Stromal cell of bone marrow (primary cell): ENCODE measurements at places on chromosomes 1 and 21.

- no peak for DNase-seq
Measured at GRCh38 chr1:20187103-20187812, 940 bp upstream of the PLA2G2C start.

GRCh38 chr1:25082216-25082899 is 149.9 kb downstream of the SYF2 start:
- no peak for DNase-seq

DNA sequence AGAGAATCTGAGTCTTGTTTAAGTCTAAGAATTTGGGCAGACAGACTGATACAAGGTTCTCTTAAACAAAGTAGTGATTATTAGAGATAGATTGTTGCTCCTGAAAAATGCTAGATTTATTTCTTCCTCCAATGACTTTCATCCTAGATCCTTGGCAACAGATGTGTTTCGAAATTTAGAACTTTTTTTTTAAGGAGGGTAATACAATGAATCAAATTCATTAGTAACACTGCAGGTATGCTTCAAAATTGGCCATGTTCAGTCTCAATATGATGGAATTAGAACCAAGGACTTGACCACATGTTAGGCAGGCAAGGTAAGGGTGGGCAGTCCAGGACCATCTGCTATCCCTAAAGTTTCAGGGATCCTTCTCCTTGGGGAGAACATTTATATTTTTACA is 4.5 kb upstream of the LCE1F start:
- no peak for DNase-seq

DNA sequence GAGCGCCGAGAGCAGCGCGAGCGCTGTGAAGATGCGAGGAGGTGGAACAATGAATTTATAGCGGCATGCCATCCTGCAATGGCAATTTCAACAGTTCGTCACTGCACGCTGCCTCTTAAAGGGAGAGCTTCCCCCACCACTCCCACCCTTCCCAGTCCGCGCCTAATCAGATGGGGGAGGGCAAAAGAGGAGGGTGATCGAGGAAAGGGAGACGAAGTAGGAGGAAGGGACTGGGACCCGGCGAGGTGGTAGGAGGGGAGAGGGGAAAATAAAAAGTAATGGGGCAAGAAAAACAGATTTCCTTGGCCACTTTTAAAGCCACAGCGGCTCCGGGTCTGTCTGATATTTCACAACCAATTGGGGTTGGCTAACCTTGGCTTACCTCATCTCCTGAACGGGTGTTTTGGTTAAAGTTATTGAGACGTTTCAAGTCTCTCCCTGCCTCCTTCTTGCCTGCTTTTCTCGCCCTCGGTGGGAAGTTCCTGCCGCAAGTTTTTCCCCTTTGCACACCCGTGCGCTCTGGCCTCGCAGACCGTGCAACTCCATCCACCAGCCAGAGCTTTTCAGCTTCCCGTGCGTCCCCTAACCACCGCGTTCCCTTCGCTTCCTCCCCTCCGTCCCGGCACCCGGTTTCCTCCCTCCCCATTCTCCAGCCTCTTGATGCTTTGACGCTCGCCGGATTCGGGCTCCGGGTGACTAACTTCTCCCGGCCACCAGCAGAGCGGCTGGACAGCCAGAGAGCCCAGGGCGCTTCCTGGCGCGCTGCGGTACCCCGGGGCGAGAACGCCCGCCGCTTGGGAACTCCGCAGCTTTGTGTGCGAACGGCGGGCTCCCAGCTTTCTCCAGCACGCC is at the start of gene ADAMTS5:
Gene ADAMTS5 (minus strand): TSS at position 27 of the 852 bp plus-strand sequence. CDS start 697 bp downstream, outside the sequence.
- peak; percentile 67 for DNase-seq

- DNase-seq = peak; percentile 76
Measured at GRCh38 chr1:192439373-192440025, 122.7 kb downstream of the RGS21 start.

DNA sequence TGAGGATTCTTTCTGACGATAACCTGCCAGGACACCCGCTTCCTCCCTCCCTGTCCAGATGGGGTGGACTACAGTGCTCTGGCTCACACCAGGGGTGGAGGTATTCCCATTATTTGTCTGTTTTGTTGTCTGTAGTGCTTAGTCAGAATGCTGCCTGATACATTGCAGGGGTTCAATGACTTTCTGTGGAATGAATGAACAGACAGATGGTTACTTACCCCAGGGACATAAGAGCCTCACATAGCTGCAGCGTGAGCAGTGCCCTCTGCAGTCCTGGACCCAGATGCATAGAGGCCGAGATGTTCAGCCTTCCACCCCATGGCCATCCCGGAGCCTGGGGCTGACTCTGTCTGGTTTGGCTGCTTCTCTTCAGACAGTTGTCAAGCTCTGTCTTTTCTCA is 13.0 kb upstream of the F3 start:
- no peak for DNase-seq

DNA sequence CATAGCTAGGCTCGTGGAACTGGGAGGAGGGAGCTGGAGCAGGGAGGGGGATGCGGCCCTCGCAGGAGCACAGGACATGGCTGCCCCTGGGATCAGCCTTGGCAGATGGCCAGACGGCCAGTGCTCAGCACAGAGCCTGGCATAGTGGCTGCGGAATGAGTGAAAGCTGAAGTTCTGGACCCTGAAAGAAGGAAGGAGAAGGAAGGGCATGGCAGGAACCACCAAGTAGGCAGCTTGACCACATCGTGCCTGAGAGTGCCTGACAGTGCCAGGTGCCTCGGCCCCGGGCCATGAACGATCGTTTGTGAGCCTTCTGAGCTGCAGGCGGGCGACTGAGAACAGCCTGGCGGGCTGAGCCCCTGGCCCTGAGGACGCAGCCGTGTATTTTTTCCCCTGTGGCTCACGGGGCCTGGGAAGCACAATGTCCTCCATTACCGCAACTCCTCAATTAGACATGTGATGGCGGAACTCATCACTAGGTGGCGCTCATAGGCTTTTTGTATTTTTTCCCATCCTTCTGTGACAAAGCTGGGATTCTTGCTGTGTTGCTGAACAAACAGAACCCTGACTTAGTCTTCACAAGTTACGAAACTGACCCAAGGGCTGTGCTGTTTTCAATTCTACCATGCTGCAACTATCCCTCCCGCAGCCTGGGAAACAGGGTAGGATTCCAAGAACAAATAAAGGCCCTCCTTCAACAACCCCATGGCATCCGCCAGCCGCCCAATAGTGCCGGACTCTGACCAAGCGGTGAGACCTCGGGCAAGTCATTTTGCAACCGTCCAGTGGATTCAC is 29.9 kb upstream of the TMEM61 start:
- peak; percentile 87 for DNase-seq

- DNase-seq = no peak
Measured at GRCh38 chr21:42118901-42119300, 47.8 kb downstream of the UMODL1 start.

DNA sequence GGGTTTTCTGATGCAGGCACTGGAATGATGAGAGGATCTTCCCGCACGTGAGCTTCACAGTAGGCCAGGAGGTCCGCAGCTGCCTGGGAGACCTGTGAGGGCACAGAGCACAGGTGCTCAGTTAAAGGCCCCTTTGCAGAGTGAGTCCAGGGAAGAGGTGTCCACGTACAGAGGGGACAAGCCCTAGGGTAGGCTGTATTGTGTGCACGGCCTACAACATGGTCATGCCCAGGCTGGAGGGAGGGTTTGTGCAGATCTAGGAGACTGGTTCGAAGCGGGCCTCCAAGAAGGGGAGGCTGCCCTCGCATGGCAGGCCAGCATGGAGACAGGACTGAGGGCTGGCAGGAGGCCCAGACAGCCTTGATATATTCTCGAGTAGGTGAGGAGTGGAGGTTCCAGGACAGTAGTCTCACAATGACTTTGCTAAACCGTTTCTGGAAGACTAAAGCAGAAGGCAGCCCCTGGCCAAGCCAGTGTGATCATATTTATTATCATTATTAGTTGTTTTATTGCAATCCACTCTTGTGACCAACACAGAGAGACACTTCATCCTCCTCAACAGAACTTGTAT is 48.0 kb upstream of the B3GALNT2 start:
- no peak for DNase-seq

DNA sequence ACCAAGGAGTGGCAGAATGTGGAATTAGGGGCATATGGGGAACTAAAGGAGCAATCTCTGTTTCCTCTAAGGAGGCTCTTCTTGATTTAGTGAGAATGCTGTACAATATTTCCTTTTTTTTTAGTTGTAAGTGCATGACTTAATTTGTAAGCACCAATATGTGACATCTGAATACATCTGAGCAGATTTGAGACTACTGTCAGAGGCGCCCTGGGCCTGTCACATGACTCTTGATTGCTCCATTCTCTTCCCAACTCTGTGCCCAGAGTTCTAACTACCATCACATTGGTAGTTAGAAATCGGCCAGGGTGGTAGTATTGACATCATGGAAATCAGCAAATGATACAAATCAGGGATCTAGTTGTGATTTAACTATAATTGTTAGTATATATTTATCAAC is 110.1 kb upstream of the LMO4 start:
- DNase-seq = no peak

- DNase-seq = no peak
Measured at GRCh38 chr1:70909262-70909822, 138.3 kb downstream of the PTGER3 start.

- DNase-seq = no peak
Measured at GRCh38 chr21:26148071-26148839, 22.3 kb downstream of the APP start.

GRCh38 chr1:119115311-119115710 is 25.1 kb downstream of the WARS2 start:
- no peak for DNase-seq

DNA sequence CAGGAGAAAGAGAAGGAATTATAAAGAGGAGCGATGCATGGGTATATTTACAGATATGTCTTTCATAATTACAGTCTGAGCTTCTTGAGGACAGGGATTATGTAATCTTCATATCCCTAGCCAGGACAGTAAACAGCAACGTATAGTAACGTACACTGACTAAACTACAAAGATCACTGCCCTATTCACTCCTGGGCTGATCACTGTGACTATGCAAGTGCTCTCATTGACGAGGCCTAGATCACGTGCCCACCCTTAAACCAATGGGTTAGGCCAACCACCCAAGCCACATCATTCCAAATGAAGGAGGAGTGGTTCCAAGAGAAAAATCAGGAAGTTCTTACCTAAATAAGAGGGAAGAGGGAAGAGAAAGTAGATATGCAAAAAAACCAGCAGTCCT is 18.5 kb downstream of the PIK3R3 start:
- no peak for DNase-seq

GRCh38 chr1:37602750-37603694 is 7.3 kb upstream of the GNL2 start:
- no peak for DNase-seq

DNA sequence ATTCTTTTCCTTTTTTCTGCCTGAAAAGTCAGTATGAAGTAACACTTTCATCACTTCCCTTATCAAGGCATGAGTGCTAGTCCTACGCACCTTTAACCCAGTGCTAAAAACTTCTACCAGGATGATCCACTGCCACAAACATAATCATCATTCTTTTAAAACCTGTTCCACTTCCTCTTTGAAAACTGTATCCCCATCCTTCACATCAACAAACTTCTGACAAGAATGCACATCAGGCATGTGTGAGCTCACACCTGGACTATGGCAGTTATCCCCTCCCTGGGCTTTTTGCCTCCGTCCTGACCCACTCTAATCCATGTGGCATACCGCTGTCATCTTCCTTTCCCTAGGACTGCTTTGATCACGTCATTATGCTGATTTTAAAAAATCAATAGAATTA is 70.2 kb downstream of the ESRRG start:
- no peak for DNase-seq

DNA sequence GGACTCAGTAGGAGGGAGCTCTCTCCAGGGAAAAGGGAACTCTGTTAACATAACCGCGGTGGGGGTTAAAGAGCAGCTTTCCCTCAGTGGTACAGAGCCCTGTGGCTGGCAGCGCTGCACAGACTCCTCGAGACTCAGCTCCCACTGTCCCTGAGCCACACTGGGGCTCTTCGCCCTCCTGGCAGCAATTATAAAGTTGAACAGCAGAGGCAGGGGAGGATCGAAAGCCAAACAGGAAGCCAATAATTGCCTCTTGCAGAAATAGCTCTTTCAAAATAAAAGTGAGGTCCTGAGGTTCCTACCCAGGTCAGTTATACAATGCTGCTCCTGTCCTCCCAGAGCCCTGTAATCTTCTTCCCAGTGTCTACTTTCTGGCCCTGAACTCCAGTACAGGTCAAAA is 77.0 kb downstream of the FAM78B start:
- DNase-seq = no peak

DNA sequence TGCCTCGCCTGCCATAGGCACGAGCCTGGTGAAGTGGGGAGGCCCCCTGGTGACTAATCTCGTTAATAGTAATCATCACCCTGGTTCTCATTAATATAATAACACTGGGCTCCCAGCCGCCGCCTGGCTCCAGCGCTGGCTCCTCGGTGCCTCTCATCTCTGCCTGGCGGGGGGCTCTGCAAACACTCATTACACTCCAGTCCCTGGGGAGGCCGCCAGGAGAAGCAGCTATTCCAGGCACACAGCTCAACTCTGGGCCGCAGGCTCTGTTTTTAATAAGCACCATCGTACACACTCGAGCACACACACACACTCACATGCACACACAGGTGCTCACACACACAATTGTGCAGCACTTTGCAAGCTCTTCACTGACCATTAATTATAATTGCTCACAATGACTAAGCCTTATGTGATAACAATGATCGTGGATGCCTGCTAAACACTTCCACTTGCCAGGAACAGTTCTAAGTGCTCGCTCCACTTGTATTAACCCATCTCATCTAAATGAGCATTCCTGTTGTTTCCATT is 52.2 kb downstream of the SDC3 start:
- DNase-seq = no peak

DNA sequence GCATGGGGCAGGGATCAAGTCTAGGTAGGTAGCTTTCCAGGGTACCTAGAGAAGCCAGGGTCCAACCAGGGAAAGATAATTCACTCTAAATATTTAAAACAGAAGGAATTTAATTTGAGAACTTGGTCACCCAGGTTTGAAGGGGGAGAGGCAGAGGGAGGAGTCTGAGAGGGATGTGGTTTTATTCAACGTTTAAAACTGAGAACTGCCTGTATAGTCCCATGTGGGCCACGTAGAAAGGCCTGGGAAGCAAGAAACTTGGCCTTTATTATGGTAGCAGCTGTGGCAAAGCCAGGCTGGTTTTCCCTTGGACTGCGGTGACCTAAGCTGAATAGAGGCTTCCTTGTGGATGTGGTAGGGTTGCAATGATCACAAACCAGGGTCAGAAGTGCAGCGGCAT is 42.0 kb upstream of the DUSP10 start:
- DNase-seq = no peak

- peak; percentile 65 for DNase-seq
Measured at GRCh38 chr1:162878000-162878596, 17.1 kb upstream of the CCDC190 start.

DNA sequence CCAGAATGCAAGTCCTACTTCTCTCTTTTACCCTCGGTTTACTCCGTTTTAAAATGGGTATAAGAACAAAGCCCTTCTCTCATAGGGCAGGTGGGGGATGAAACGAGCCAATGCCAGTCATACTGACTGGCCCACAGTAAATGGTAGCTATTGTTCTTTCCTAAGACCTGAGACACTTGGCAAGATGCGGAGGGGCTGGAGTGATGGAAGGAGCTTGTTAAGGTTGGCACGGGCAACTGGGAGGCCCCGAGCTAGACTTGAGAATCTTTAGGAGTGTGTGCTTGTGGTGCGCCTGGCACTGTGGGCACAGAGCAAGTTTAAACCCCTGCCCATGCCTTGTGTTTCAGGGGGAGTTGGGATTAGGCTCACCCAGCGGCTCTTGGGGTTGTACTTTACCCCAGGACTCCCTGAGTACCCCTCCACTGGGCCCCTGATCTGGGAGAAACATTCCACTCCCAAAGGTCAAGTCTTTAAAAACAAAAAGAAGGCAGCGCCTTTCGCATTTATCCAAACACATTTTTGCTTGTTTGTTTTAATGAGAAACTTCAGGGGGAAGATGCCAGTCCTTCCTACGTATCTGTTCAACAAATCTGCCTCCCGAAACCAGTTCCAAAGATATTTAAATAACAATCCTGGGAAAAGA is 240.6 kb upstream of the TMEM51 start:
- DNase-seq = no peak
